ENCODE measurements at places on chromosomes 1 and 21.

GRCh38 chr1:152228831-152229230 lies 4.8 kb upstream of the HRNR start:
- DNase-seq, result no peak

- DNase-seq, result no peak
Measured at GRCh38 chr1:167369933-167370332, 148.4 kb downstream of the CD247 start.

GRCh38 chr1:243432136-243432535 lies 176.3 kb downstream of the SDCCAG8 start:
- DNase-seq, result no peak

GRCh38 chr21:29299046-29299915 lies 559 bp downstream of the BACH1 start:
- peak; percentile 43 for DNase-seq

- no peak for DNase-seq
Measured at GRCh38 chr1:119002028-119002686, 14.0 kb upstream of the TBX15 start.

DNA sequence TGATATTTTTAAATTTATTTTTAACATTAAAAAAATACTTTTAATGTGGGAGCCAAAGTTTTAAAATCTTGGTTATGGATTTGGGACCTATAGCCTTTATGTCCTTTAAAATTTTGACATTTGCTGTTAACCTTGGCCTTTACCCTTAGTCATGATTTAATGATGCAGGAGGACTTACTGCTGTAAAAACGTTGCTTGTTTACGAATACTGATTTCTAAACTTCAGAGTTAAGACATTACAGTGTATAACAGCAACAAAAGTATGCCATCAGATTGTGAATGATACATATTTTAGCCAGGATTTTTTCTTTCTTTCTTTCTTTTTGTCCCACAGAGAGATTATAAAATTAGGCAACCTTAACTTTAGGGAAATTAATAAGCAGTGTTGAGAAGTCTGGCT lies 8.9 kb downstream of the RBM15 start:
- no peak for DNase-seq

GRCh38 chr1:34037109-34037508 lies 127.9 kb downstream of the CSMD2 start:
- DNase-seq, result no peak

DNA sequence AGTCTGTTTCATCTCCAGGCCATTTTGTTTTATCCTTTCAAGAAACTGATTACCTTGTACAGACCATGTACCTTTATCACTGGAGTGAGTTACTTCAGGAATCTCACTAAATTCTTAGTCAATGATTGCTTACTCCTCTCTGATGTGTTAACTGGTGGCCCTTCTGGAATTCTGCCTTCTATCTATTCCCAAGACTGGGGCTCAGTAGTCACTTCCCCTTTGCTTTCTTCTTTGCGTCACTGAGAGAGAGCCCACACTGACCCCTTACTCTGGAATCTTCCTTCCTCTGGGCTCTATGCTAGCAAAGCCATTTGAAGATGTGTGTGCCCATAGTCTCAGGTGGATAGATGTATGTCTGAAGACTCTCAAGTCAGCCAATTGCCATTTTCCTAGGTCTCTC lies 34.6 kb downstream of the XCL2 start:
- no peak for DNase-seq

- DNase-seq, result no peak
Measured at GRCh38 chr1:201457508-201457960, 11.5 kb downstream of the PHLDA3 start.

GRCh38 chr21:42419845-42420244 lies 16.1 kb downstream of the UBASH3A start:
- DNase-seq, result no peak

- no peak for DNase-seq
Measured at GRCh38 chr21:45998276-45998701, 16.7 kb downstream of the COL6A1 start.
